NCI-H2081 treated with DMSO at 0.1 percent for 48 hours (cell line): ENCODE measurements at places on chromosomes 5 and 9.

DNA sequence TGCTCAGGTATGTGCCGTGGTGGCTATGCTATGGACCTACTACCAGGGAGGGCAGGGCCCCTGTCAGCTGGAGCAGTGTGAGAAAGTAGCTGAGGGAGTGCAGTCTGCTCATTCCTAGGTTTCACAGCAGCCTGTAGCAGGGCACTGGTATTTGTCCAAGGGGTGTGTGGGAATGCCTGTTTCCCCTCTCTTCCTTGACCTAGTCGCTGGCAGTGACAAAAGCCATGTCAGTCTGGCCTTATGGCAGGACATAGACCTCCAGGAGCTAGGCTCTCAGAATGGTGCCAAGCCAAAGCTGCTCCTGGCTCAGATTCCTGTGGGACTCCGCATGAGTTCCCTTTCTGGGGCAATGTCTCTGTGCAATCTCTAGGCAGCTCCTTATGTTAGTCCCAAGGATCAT lies 253.9 kb upstream of the TYRP1 start:
- no peak for DNase-seq

- no peak for DNase-seq
Measured at GRCh38 chr5:177099422-177100093, 12.8 kb downstream of the FGFR4 start.

DNA sequence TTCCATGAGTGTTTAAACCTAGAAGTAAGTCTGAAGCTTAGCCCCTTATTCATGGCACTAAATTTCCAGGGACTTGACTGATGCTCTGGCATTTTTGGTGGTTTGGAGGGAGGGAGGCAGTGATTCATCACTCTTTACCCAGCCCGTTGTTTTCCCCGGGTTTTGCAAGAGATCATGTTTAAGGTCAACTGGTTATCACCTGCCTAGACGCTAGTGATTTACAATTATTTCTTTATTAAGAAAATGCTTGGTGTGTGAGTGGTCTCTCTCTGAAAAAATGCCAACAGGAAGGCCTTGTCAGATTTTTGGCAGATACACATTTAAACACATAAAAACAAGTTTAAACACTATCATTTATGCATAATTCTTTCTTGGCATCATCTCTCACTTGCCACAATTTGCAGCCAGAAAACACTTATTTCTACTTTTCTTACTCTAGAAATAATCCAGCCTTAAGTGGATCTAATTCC lies 737.9 kb upstream of the ZNF608 start:
- peak; percentile 71 for DNase-seq

DNA sequence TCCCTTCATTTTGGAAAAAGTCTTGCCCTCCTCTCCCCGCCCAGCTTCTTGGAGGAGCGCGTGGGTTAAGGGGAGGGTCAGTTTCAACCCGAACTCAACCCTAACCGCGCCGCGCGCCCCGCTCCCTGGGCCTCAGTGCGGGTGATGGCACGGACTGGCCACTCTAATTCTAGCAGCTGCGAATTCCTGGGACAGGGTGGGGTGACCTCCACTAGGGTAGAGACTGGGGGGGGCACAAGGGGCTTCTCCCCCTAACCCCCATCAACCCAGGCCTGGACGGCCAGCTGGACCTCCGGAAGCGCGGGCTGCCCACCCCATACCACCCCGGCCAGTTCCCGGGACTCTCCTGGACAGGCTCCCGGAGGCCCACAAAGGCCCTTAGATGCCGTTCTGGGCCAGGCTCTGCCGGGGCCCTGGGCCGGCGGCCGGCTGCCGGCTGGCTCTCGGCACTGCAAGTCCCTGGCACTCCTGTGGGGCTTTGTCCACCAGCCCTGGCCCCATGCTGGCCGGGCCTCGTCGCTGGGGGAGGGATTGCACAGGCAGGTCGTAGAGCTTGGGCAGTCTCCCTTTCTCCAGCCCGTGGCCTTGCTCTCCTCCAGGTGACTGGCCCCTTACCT lies 7.2 kb upstream of the PSD2 start:
- no peak for DNase-seq

- no peak for DNase-seq
Measured at GRCh38 chr5:125257057-125257972, 510.9 kb upstream of the ZNF608 start.

DNA sequence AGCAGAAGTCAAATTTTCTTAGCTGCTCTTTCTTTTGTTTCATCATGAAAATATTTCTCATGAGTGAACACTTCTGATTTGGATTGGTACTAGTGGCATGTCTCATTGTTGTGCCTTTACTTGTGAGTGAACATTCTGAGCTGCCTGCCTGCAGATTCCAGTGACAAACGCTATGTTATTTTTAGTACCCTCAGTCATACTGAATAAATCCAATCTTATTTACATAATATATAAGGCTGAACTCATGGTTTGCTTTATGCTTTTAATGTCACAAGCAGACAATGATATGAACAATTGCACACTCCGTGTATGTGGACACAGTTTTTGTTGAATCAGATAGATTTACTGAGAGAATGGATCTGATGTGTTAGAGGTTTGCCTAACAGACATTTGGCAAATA lies 67.8 kb downstream of the ACTBL2 start:
- no peak for DNase-seq

DNA sequence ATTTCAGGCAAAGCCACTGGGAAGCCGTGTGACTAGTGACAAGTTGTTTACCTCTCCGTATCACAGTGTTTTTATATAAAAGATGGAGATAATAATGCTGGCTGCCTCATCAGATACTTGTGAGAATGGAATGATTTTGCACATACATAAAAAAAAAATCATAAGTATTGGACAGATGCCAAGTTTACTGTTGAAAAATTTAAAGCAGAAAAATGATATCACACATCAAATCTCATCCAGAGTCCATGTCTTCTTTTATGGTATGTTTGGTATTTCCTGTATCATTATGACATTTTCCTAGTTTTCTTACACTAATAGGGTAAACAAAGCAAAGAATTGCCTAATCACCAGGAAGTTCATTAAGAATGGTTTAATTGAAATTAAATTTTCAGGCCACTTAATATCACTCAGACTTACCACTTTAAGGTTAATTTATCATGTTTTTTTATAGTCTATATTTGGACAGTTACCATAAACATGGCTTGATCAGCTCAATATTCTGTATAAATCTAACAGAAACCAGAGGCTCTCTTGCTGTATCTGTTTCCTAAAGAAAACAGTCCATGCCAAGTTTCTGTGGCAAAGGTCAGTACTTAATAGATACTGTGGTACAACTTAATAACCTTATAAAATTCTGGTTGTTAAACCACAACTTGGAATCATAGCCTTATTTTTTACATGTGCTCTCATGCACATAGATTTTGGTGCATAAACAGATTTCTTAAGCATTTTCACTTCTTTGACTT lies 656.5 kb upstream of the RIOK2 start:
- no peak for DNase-seq

GRCh38 chr9:127341152-127341551 lies 55.8 kb upstream of the SLC2A8 start:
- no peak for DNase-seq

DNA sequence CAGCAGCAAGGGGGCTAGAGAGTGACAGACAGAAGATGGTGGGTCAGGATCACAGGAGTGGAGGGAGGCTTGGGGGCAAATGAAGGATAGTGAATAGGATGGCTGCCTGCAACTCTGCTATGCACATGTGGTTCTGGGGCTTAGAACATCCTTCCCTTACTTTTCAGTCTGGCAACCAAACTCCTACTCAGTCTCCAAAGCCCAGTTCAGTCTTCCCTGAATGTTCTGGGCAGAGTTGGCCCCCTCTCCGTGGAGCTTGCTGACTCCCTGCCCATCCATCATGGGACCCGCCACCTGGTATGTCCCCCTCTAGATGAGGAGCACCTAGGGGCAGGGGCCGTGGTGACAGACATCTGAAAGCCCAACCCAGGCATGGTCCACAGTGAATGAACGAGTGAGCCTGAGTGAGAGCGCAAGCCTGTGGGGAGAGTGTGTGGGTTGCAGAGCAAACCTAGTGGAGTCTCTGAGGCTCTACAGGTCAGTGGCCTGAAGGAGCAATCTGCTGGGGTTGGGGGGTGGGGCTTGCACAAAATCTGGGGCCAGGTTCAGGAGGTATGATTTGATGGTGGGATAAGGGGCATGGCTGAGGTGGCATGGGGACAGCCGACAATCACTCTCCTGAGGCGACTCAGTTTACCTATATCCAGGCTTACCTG lies 180.6 kb downstream of the FGF18 start:
- DNase-seq: no peak

- DNase-seq: no peak
Measured at GRCh38 chr5:163252950-163253349, 184.4 kb upstream of the CCNG1 start.

DNA sequence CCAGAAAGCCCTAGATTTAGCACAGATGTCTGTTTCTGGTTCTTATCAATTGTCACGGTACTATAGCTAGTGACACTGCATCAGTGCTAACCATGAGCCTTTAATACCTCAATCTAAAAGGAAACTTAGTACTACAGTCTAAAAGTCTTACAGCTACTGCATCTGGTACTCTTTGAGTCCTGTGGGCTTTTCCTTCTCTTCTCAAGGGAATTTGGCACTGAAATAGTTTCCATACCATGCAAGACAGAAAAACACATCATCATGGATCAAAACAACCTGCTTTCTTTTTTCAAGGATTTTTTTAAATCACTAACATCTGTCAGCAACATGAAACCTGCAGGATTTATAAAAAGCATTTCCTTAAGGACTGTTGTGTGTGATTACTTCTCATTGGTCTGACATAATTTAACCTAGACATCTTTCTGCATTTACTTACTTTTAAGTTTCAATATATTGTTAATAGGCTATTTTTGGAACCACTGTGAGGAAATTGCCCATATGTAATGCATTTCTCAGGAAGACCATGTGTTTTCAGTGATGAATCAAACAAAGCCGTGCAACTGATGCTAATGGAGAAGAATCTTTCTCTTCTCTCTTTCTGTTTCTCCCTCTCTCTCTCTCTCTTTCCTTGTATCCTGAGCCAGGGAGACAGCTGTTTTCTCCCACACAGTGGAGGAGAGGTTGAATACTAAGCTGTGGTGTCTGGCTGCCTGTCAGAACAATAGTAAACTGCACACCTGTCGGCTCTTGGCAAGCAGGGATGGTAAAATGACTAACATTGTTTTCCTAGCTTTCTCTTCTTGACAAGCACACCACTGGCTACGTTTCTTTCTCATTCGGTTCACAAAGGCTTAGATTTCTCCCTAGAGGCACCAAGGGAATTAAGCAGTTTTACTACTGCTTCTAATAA lies 273.4 kb downstream of the CSNK1G3 start:
- peak; percentile 56 for DNase-seq

DNA sequence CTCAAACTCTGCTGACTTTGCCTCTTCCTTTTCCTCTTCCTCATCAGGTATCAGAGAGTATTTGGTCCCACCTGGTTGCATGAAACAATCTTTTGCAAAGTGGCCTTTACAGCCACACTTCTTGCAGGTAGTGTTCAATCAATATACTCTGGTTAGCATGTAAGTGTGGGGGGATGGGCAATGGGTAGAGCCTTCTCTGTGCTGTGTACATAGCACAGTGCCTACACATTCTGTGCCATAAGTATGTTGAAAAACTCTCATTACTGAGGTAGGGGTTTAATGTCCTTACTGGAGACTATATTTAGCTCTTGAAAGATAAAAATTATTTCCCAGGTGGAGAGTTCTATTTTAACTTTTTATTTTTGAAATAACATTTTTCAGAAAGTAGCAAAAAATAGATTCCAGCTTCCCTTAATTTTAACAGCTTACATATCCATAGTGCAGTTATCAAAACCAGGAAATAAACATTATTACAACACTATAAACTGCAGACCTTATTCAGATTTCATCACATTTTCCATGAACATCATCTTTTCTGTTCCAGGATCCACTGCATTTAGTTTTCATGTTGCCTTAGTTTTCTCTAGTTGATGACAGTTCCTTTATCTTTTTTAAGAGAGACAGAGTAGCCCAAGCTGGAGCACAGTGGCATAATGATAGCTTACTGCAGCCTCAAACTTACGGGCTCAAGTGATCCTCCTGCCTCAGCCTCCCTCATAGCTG lies 15.1 kb downstream of the TTC1 start:
- DNase-seq: no peak

GRCh38 chr9:110828264-110828663 lies 159.7 kb downstream of the MUSK start:
- no peak for DNase-seq

DNA sequence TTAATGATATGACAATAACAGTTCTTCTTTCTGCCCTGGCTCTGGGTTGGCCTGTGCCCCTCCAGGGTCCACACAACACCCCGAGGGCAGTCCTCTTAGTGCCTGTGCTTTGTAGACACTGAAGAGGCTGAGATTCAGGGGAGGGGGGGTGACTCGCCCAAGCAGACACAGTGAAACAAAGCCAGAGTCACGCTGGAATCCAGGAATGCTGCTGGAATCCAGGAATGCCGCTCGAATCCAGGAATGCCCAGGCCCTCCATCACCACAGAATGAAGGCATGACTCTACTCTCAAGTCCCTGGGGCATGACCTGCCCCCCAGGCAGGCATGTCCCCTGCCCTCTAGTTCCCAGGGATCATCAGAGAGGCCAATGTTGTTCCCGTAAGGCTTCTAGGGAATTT lies 73.1 kb downstream of the LRSAM1 start:
- no peak for DNase-seq

DNA sequence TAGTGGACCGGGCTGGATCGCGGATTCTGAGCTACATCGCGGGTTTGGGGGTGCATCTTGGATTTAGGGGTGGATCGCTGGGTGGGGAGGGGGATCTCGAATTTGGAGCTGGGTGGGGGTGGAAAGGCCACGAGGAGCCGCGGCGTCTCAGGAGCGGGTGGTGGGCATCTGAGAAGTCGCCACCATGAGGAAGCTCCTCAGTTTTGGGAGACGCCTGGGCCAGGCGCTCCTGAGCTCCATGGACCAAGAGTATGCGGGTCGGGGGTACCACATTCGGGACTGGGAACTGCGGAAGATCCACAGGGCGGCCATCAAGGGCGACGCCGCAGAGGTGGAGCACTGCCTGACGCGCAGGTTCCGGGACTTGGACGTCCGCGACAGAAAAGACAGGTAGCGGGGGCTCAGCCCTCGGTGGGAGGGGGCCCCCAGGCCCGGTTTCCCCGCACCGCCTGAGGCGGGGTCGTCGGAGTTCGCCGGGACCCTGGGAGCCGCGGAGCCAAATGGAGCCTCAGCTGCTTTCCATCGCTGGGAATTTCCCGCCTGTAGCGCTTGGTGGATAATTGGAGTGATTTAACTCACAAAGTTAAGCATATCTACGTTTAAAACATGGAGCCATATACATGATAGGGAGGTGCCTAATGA lies 376 bp downstream of the ANKRD18B start:
- DNase-seq: no peak
